CD4-positive, alpha-beta T cell treated with Interleukin-6 for 4 hours (primary cell): ENCODE measurements at places on chromosomes 11 and 22.
A peak's percentile ranks its signal among the peaks of the same experiment; 100 is the strongest.

- DNase-seq, result no peak
Measured at GRCh38 chr11:71148716-71149115, 103.7 kb downstream of the SHANK2 start.

DNA sequence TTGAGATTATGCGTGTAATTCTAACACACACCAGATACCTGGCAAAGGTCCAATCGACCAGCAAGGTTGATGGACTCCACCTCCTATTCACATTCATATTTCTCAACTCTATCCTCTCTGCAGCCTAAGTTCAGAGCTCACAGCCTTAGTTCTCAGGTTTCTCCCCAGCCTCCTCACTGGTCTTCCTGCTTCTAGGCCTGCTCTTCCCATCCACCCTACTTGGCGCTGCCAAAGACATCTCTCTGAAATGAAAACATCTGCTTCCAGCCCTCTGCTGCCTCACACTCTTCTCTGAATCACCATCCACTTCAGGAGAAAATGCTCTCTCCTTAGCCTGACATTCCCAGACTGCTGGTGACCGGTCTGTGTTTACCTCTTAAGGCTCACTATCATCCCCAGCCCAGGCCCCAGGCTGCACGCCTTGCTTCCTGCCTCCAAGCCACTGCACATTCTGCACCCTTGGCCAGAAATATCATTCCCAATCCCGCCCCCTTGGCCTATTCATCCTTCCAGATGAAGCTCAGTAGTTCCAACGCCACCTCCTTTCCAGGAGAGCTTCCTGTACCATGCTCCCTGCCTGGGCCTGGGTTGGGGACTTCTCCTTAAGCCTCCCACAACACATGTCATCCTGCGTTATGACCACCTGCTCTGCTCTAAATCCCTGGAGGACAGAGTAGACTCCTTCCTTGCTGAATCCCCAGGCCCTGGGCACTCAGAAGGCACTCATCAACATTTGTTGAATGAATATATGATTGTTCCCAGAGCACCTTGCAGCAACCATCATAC is 3.5 kb downstream of the ARRB1 start:
- DNase-seq, result no peak

GRCh38 chr11:78386215-78386941 is 31.2 kb downstream of the GAB2 start:
- DNase-seq, result no peak

DNA sequence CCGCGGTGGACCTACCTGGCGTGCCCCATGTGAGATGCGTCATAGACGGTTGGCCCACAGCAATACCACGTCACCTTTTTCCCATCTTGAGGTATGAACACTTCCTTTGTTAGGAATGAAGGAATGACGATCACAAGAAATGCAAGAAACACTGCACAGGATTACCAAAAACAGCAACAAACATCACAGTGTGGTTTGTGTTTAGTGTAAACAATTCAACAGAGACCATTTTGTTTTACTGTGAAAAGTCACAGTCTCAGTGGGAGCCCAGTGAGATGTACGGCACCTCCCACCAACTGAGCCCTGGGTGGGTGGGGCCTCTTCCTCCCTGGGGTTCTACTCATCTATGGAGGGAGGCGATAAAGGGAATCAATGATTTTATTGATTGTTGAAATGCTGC is 16.3 kb downstream of the CARS1 start:
- no peak for DNase-seq

DNA sequence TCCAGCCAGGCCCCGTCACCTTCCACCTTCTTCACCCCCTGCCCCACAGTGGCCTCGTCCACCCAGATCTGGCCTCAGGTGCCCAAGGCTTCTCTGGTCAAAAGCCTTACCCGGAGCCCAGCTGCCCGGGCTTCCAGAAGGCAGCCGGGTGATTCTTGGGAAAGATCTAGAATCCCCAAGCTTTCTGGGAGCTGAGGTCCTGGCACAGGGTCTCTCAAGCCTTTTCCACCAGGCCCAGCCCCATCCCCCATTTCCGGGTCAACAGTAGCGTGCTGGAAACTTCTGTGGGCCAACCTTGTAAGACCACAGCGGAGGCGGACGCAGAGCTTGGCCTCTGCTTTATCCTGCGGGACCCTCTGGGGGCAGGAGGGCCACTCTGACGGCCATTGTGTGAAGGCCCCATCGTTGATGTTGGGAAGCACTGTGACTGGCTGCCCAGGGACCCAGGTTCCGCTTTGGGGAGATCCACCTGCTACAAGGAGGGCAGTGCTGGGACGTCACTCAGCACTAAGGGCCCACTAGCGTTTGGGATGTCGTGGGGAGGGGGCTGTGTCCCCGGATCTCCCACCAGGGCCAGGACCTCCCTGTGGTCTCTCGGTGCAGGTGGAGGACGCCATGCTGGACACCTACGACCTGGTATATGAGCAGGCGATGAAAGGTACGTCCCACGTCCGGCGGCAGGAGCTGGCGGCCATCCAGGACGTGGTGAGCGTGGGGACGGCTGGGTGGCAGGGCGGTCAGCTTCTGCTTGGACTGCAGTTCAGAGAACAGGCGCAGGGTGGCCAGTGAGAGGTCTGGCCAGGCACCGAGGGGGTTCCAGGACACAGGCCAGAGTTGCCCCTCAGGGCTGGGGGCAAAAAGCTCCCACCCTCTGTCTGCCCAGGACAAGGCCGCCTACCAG is 11.5 kb downstream of the TSPAN32 start:
- DNase-seq, result no peak

GRCh38 chr11:95565724-95566141 is 223.8 kb downstream of the FAM76B start:
- no peak for DNase-seq

DNA sequence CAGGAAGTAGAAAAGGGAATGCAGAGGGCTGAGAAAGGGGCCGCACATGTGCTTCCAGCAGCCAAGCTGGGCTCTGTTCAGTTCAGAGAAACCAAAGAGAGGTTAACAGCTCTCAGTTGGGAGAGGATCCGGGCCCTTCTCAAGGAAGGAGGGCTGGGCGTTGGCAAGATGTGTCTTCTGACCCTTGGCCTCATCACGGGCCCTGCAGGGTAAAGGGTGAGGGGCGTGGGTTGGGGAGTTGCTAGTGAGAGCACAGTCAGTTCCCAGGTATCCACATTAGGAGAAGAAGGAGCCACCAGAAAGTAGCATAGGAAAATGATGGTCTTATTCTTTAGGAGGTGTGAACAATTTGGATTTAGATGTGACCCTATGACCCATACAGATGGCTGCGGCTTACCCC is 73.0 kb downstream of the OSBP2 start:
- no peak for DNase-seq

GRCh38 chr11:406796-407650 is 7.8 kb downstream of the SIGIRR start:
- peak; percentile 93 for DNase-seq

DNA sequence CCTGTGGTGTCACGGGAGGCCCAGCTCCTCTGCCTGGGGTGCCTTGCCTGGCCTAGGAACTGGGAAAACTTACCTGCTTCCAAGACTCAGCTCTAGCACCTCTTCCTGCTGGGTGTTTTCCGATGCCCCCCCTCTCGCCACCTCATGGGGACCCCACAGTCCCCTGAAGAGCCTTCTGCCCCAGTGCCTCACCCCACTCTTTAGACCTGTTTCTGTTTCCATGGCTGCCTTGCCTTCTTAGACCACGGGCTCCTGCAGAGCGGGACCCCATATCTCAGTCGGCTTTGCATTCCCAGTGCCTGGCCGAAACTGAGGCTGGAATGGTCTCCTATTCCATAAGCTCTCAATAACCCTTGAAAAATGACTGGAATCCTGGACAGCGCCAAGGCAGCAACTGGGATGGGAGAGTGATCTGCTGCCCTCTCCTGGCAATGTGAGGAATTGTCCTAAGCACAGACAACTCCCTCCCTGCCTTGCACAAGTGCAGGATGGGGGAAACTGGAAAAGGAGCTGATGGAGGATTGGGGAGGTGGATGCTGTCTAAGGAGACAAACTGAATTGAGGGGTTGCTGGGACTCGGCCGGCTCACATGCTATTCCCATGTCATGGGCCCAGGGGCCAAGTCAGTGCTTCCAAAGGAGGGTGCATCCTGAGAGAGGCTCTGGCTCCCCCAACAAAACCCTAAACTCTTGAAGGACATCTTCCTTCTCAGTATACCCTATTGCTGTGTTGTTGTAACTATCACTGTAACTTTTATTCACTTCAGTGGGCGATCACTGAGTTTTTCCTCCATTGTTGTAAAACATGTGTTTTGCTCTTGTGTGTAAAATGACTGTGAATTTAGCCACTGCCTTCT is 26.6 kb upstream of the IL17RA start:
- peak; percentile 56 for DNase-seq

- no peak for DNase-seq
Measured at GRCh38 chr11:94023856-94024255, 2.7 kb downstream of the HEPHL1 start.

GRCh38 chr11:2572491-2573239 is 127.1 kb downstream of the KCNQ1OT1 start:
- no peak for DNase-seq

GRCh38 chr11:93032580-93032979 is 63.1 kb downstream of the MTNR1B start:
- no peak for DNase-seq

- no peak for DNase-seq
Measured at GRCh38 chr22:46043816-46044620, 67.1 kb upstream of the WNT7B start.

- DNase-seq, result no peak
Measured at GRCh38 chr22:30183861-30184278, 62.7 kb downstream of the LIF start.

- peak; percentile 67 for DNase-seq
Measured at GRCh38 chr22:29907753-29908515, 25.0 kb downstream of the MTMR3 start.
